ENCODE measurements at places on chromosomes 5 and 9.
A peak's percentile ranks its signal among the peaks of the same experiment; 100 is the strongest.

- DNase-seq = no peak
Measured at GRCh38 chr9:89929673-89930480, 325.1 kb downstream of the GADD45G start.

GRCh38 chr5:2374703-2375102, 376.8 kb downstream of the IRX2 start:
- DNase-seq = no peak

- no peak for DNase-seq
Measured at GRCh38 chr9:91185193-91185886, 176.4 kb downstream of the AUH start.

- DNase-seq = no peak
Measured at GRCh38 chr5:138241688-138242571, 28.8 kb upstream of the CDC23 start.

DNA sequence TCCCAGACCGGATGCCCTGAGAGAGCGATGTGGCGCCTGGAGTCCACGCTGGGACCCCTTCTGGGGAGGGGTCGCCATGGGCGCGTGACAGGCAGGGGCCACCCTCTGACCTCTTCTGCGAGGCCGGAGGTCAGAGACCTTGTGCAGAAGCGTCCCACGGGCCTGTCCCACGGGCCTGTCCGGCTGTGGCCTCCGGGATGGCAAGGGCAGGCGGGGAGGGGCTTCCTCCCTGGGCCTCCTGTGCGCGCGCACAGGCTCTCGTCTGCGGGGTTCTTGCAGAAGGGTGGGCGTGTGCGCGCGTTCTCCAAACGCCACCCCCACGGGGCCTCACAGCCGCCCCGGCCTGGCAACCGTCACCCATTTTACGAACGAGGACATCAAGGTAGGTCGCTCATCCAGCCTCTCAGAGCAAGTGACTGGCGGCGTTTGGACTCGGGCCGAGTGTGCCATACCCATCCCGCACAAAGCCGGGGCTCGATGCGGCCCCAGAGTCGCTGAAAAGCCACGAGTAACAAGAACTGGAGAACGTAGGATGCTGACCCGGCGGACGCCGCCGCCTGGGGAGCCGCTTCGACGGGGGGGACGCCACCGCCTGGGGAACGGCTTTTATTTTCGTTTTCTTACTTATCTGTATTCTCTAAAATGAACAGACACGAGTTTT, 897 bp downstream of the AHRR start:
- no peak for DNase-seq

DNA sequence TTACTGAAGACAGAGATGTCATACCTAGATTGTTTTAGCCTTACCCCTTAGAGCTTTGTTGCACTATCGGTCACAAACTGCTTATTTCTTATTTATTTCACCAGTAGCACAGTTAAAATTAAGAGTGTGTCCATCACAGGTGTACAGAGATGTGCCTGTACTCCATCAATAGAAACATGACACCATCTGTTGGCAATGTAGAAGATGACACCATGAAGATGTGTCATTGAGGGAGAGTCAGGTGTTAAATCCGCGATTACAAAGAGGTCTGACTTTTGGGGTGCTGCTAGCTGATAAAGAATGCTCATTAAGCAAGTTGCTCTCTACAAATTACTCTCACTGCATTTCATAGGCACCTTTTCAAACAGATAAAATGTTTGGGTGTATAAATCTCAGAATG, 164.4 kb downstream of the SMARCA2 start:
- DNase-seq = no peak

- DNase-seq = no peak
Measured at GRCh38 chr9:71352837-71353236, 231.4 kb upstream of the TRPM3 start.

DNA sequence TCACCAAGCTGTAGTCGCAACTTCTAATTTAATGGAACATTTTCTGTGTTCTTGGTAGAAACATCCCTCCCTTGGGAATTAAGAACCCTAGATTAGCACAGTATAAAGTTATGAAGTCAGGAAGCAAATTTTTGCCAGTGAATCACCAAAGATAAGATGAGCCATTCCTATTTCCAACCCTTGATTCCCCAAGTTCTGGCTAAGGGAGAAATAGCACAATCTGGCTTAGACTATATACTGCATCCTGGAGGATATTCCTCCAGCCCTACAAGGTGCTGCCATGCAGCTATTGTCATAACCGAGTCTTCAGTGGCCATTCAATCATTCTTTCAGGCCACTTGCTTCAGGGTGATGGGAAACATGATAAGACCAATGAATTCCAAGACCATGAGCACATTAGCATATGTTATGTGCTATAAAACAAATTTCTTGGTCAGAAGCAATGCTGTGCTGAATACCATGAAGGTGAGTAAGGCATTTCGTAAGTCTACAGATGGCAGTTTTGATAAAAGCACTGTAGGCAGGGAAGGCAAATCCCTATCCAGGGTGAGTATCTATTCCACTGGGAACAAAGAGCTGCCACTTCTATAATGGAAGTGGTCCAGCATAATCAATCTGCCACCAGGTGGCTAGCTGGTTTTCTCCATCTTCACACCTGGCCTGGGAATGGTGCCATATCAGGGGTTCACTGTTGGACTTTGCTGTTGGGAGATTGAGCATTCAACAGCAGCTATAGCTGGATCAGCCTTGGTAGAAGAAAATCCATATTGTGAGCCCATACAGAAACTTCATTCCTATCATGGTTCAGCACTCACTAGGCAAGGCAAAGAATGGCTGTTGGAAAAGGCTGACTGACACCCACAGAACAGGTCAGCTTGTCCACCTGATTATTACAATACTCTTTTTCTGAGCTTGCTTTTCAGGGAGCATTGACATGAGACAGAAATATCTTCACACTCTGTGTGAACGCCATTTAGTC, 19.6 kb upstream of the ARL15 start:
- no peak for DNase-seq

DNA sequence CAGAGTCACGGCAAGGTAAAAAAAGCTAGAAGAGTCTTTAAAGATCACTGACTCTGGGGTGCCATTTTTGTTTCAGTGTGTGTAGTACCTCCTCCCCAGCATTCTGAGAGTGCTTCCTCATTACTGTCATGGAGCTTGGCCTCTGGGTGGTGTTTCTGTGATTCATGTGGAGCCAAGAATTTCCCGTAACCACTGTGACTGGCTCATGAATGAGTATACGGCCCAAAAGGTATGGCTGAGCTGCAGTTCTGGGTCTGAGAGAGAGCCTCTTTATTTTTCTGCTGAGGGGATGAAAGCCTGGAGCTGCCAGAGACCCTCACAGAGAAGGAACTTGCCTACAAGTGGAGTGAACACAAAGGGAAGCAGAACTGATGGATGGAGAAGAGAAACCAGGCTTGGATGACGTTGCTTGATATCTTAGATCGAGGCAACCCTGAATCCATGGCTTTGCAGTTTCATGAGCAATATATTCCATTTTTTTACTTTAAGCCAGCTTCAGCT, 85.6 kb downstream of the PTTG1 start:
- DNase-seq = no peak

- no peak for DNase-seq
Measured at GRCh38 chr9:76592974-76593347, 134.0 kb downstream of the GCNT1 start.

- DNase-seq = no peak
Measured at GRCh38 chr9:70073756-70074155, 30.1 kb downstream of the MAMDC2 start.

- no peak for DNase-seq
Measured at GRCh38 chr5:55554585-55555202, 19.9 kb upstream of the PLPP1 start.

DNA sequence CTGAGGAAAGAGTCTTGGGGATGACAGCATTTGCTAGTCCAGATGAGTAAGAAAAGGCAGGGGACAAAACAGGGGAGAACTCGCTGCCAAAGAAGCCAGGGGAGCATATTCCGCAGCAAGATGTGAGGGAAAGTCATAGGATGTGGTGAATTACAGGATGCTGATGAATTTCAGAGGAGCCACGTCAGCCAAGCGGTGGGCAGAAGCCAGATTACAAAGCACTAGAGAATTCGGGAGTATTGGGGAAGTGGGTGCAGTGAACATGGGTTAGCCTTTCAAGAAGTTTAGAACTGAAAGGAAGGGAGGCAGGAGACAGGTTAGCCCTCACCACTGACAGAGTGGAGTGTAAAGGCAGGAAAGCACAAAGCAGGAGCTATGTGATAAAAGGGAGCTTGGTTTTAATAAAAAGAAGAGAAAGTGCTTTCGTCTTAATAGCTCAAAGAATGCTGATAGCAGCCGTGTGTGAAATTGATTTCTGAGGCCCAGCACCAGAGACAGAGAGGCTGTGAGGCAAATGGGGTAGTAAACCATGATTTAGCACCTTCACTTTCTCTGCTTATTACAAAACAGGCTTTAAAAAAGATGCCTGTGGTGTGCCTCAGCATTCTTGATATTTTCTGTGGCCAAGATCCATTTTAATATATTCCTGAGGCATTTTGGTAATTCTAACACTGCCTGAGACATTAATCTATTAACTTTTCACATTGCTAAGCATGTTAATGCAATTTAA, 16.9 kb downstream of the ADAMTSL1 start:
- DNase-seq = no peak

GRCh38 chr5:125180231-125180829, 433.9 kb upstream of the ZNF608 start:
- DNase-seq = no peak

- DNase-seq = peak; percentile 58
Measured at GRCh38 chr5:176573564-176574296, 24.6 kb downstream of the CDHR2 start.

GRCh38 chr9:35374436-35374835, 115.5 kb upstream of the RUSC2 start:
- no peak for DNase-seq

GRCh38 chr5:77630114-77630680, 8.3 kb downstream of the OTP start:
- DNase-seq = no peak

- DNase-seq = no peak
Measured at GRCh38 chr5:178866946-178867345, 7.2 kb downstream of the ZNF354B start.

DNA sequence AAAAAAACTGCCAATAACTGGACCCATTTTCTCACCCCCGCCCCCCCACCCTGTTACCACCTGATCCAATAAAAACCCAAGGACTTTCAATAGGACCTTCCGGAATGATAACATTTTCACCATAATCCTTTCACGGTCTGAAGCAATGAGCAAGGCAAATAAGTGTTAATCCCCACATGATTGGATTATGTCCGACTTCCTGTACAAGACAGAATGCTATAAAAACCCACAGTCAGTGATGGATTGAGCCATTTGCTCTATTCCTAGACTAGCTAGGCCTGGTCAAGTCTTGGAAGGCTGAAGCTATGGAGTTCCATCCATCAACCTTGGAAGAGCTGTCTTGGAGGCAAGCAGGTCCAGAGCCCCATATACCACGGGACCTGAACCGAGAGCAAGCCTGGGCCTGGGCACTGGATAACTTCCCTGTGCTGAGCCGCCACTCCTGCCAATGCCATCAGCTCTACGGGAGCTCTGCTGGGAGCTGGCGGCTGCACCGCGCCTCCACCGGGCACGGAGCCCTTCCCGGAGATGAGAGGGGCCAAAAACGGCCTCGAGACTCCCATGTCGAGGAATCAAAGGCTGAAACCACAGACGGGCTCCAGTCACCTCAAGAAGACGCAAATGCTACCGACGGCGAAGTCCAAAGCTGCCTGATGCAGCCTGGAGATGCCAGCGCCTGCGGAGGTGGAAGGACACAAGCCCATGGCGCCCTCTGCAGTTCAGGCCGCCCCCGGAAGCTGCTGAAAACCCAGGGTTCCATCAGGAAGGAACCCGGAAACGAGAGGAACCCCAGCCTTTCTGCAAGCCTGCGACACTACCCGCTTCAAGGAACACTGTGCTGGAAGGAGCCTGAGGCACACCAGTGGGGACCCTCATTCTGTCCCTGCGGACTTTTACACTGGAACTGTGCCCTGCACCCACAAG, 69.2 kb downstream of the ANXA2R start:
- no peak for DNase-seq

- no peak for DNase-seq
Measured at GRCh38 chr5:68187268-68188055, 28.1 kb upstream of the PIK3R1 start.

GRCh38 chr5:115549154-115549553, 4.6 kb upstream of the FEM1C start:
- DNase-seq = no peak

- DNase-seq = peak; percentile 13
Measured at GRCh38 chr5:87081511-87082372, 185.9 kb upstream of the RASA1 start.

DNA sequence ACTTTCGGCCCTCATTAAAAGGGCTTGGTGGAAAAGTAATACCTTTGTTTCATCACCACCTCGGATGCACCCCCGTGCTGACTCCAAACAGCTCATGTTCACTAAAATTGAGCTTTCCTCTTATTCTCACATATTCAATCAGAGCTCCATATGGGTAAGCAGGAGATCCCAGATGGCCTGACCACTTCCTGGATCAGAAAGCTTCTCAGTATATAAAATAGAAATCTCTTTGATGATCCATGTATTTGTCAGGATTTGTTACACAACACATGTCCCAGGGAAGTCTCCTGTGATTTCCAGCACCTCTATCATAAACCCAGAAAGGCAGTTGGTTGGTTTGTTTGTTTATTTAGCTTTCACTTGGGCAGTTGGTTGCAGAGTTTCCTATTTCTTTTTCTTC, 402.0 kb downstream of the MLLT3 start:
- DNase-seq = no peak

GRCh38 chr9:90939351-90939750, 137.7 kb downstream of the SYK start:
- no peak for DNase-seq

- DNase-seq = no peak
Measured at GRCh38 chr5:181181650-181182565, 23.1 kb downstream of the TRIM7 start.

DNA sequence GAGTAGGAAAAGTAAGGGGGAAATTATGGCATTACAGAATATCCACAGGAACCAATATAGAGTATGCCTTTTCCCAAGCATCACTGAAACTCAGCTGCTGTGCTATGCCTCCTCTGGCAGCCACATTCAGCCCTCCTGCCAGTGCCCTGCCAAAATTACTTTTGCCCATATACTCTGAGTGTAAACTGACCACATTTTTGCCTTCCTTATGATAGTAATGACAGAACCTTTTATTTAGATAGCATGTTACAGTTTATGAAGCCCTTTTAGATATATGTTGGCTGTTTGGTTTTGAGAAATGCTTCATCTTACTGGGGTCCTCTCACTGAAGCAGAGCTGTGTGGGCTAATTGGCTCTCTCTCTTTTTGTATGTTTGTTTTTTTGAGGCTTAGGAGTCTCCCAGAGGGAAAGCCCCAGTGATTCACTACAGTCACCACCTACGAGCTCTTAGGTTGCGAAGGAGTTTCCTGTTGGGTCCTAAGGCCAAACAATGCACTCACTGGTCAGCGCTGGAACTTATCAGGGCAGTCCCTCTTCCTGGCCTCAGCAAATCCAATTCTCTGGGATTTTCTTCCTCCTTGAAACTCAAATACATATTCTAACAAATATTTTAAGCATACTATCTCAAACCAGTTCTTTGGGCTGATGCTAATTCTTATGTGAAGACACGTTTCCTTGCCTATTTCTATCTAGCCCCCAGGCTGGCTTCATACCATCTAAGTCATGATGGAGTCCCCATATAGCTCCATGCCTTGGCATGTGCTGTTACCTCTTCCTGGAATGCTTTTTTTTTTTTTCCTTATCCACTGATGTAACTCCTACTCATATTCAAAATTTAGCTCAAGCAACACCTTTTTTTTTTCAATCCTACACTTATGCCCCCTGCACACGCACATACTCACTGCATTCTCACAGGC, 3.7 kb downstream of the PHF24 start:
- DNase-seq = no peak

Measured in stimulated activated CD8-positive, alpha-beta memory T cell treated with anti-CD3 and anti-CD28 coated beads, Interleukin-12 subunit alpha, Interleukin-12 subunit beta, amount 100 ng/mL, for 4 hours (primary cell).